ENCODE measurements at places on chromosomes 7 and 10.
A peak's percentile ranks its signal among the peaks of the same experiment; 100 is the strongest.

DNA sequence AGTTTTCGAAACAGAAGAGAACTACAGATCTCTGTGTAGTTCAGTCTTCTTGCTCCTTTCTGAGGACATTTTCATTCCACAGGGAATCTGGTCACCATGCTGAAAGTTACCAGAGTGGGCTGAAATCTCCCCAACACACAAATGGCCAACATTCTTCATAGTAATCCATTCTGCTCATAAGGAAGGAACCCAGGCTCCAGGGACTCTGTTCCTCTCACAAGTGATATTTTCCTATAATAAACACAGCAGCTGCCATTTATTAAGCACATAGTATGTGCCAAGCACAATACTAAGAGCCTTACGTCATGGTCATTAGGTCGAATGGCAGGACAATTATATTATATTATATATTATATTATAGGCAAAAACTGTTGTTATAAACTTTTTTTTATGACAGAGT, 109.8 kb downstream of the RAB11FIP2 start:
- no peak for DNase-seq

GRCh38 chr10:76297358-76297757, 865.9 kb downstream of the LRMDA start:
- no peak for DNase-seq

- no peak for DNase-seq
These were observed 21.2 kb downstream of the CYP17A1 start for GRCh38 chr10:102815790-102816549.

GRCh38 chr10:86234541-86235270, 131.9 kb downstream of the GRID1 start:
- no peak for DNase-seq

GRCh38 chr7:4845740-4846142, 16.1 kb downstream of the PAPOLB start:
- peak; percentile 3 for DNase-seq

DNA sequence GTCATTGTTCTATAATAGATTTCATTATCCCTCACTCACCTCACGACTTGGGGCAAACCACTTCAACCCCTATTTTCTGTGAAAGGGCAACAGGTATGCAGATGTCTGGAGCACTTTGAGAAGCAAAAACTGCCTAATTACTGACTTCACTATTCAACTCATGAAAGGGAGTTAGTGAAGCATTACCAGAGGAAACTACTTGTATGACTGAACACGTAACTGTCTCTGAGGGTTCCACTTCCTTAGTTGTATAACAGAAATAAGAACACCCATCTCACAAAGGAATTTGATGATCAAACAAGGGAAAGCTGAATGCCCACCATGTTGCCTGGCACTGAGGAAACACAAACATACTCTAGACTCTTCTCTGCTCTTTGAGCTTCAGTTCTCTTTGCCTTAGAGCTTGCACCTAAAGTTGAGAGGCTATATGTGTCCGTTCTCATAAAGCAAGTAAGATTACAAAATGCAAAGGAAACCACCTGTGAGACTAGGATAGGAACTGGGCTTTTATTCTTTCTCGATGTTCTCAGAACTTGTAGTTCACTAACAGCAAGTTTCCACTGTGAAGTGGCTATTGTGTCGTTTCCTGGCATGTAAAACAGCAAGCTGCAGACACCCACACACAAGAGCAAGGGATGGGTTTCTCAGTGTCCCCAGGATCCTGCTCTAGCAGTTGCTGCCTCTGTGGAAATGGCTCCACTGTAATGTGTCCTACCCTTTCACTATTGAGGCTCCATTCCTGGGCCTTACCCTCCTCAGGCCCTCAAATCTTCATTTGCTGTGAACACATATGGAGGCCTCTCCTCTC, 2.6 kb downstream of the TMEM243 start:
- no peak for DNase-seq

- DNase-seq = peak; percentile 78
These were observed 5.2 kb downstream of the MARVELD1 start for GRCh38 chr10:97718659-97719142.

DNA sequence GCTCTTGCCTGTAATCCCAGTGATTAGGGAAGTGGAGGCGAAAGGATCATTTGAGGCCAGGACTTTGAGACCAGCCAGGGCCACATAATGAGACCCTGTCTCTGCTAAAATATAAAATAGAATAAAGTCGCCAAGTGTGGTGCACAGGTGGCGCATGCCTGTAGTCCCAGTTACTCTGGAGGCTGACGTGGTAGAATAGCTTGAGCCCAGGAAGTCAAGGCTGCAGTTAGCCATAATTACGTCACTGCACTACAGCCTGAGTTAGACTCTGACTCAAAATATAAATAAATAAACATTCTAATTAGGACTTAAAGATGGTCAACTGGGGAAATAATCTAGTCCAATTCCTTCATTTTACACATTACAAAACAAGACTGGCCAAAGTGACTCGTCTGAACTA, 768 bp downstream of the CHCHD2 start:
- no peak for DNase-seq

DNA sequence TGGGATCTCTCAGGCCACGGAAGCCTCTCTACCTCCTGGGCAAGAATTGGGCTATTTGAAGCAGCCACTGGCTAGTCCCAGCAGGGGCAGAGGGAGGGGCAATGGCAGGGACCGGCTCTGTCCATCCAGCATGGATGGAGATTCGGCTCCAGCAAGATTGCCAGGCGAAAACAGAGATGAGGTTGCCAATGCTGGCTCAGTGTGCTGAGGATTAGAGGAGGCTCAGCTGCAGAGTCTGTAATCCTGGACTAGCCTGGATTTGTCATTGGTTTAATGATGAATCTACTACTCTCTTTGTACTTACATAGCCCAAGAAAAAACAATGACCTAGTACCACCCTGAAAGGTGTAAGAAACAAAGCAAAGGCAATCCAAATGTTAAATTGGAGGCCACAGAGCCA, 112.2 kb upstream of the PDCD4 start:
- DNase-seq = no peak

DNA sequence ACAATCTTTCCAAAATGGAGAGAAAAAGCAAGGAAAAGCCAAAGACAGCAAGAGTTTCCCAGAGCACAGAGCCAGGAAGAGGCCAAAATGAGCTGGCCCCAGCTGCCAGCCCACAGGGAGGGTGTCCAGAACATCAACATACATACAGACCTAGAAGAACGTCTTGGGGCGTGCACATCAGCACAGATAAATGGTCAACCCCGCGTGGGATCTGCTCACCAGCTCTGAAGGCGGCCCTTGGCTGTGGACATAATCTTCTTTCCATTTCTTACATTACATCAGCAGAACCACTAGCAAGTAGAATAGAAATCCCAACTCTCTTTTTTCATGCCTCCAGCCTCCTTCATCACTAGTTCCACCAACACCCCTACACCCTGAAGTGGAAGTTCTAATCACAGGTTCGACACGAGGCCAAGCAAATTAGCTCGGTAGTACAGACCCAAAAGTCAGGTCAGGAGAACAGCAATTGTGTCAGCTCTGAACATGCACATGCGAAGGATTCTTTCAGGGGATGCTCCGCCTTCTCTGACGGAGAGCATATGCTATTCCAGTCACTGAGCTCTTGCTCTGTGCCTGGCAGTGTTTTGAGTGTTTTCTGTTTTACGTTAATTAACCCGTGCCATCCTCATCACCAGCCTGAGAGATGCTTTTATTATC, 16.4 kb downstream of the SH3PXD2A start:
- DNase-seq = no peak

DNA sequence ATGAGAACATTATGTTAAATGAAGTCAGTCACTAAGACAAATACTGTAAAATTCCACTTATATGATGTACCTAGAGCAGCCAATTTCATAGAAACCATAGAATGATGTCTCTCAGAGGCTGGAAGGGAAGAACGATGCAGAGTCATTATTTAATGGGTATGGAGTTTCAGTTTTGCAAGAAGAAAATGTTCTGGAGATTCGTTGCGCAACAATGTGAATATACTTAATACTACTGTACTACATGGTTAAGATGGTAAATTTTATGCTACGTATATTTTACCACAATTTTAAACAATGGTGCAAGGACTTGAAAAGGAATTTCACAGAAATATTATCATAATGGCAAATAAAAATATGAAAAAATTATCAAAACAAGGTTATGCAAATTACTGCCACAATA, 972.6 kb downstream of the KCNMA1 start:
- no peak for DNase-seq

DNA sequence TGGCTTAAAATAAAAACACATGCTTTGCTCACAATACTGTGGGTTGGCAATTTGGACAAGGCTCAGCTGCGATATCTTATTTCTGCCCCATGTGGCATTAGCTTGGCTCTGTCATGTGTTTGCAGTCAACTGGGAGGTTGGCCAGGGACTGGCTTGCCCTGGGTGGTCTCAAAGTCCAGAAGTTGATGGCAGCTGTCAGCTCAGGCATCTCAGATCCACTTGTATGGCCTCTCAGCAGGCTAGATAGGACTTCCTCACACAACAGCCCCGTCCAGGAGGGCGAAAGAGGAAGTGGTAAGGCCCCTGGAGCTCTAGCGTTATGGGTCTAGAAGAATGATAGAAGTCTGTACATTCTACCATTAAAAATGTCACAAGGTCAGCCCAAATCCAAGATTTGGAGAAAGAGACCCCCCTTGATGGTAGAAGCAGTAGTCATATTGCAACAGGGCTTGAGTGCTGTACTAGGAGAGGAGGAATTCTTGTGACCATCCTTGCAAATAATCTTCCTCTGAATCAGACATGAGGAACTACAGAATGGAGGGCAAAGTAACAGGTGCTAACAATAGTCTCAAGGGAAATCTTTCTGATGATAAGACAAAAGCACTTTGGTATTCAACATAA, 166.2 kb downstream of the FAM107B start:
- DNase-seq = no peak

- no peak for DNase-seq
These were observed 232.0 kb downstream of the SH2D4B start for GRCh38 chr10:80769700-80770160.

GRCh38 chr7:128454808-128455542, 703 bp upstream of the HILPDA start:
- DNase-seq = no peak

DNA sequence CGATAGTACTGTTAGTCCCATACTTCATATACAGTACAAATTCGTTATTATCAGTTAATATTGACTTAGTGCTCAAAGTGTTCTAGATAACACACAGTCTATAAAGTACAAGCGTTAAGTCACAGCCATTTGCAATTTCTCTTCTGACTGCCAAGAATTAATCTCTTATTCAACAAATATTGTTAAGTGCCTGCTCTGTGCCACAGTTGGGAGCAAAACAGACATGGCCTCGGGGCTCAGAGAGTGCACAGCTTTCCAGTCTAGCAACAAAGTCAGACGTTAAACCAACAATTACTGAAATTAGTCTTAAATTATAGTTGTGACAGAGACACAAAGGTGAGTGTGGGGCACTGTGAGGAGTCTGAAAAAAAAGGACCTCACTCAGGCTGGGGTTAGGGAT, 113.0 kb upstream of the DPP6 start:
- peak; percentile 78 for DNase-seq

DNA sequence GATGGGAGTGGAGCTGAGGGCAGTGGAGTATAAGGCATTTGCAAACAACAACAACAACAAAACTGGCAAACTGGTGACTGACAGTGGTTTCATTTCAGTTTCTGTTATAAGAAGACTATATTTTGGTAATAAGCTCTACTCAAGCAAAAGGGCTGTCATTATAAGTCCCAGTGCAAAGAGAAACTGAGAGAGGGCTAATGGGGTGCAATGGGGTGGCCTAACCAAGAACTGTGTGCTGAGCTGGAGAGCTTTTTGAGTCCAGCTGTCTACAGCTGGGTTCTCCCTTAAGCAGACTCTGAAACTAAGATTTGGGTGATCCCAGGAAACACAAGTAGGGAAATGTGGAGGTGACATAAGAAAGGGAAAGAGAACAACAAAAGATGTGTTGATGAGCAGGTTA, 439.3 kb downstream of the ADRA2A start:
- no peak for DNase-seq

DNA sequence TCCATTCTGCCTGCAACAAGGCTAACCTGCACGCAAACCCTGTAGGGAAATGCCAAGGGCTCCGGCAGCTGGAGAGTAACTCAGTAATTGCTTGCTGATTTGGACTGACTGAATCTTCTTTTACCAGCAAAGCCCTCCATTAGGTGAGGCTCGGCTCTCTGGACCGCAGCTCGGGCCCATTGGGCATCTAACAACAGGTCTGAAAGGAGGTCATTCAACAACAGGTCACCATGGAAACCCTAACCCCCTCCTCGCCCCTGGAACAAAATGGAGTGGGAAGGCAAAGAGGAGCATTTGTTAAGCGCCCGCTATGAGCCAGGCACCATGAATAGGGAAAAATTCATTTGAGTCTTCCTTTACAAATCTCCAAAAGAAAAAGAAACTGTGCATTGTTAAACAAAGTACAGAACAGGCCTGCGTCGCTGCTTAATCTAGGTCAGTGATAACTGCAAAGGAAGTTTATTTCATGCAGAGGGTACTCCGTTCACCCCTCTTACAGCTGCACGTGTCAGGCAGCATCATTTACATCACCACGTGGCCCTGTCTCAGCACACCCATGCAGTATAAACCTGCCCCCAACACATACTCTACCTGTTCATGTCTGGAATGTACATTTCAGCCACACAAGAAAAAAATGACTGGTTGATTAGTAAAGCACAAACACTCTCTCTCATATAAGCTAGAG, 248.8 kb upstream of the NEBL start:
- DNase-seq = no peak

DNA sequence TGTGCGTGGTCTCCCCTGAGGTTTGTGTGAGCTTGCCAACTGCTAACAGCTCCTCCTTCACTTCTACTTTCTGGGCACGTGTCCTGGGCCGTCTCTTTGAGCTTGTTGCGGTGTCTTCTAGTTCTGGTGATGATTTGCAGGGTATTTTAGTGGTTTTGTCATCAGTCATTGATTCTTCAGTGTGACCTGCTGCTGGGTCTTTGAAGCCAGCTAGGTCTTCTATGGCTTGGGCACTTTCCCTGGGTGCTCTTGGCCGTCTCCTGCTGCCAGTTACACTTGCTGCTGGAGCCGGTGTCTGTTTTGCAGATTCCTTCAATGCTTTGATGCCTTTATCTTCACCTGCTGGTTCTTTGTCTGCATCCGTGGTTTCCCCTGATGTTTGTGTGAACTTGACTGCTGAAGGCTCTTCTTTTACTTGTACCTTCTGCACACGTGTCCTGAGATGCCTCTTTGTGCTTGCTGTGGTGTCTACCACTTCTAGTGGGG, 23.0 kb downstream of the MKI67 start:
- DNase-seq = no peak

DNA sequence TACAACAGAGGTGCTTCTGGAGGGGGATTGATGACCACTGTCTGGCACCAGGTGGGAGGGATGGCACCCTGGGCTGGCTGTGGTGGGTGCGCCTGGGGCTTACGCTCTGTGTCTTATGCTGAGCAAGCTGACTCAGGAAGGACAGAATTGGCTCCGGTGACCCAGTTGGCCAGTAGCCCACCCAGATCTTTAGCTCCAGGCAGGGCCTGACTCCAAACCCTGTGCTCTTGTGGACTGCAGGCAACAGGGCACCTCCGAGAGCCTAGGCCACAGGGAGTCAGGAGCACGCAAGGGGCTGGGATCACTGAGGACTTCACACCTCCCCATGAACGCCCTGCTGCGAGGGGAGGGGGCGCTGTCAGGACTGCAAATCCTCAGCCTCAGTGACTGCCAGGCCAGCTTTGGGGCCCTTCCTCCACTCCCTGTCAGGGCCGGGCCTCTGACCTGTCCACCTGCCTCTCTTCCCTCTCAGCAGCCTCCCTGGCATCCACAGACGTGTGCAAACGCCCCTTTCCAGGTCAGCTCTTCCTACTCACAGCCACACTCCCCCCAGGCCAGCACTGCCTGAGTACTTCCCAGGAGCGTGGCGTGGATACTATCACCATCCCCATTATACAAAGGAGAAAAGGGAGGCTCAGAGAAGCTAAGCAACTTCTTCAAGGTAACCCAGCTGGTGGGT, 118.7 kb downstream of the SLIT1 start:
- DNase-seq = no peak

- DNase-seq = no peak
These were observed 205.4 kb downstream of the IMMP2L start for GRCh38 chr7:111356941-111357340.
